Uterus (tissue), 4 donors: ENCODE measurements at places on chromosomes 3 and 15. TPM values are rescaled to one million over a fixed set of nuclear protein-coding genes. Genes with fewer than 3 reads are reported as not detected.

DNA sequence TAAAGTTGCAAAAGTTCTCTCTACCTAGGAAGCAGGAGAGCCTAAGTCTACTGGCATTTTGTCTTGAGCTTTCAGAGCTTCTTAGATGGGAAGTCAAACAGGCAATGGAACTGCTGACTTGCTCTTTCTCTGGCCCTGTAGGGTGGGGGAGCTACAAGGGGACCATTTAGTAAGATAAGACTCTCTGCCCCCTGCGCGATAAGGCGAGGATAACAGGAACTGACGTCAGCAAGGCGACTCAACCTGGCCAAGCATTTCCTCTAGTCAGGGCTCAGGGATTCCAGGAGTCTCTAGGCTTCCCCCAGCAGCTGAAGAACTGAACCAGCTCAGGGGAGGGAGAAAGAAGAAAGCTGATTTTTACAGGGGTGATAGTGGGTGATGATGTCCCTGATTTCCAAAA, 5.8 kb downstream of the RARB start:
- no peak overlapping the region for H3K4me3 ChIP-seq
- no peaks in the 10 kb centered on the region for H3K36me3 ChIP-seq
- H3K27ac ChIP-seq, result peak overlapping the region; percentile 95
- H3K27me3 ChIP-seq, result no peaks in the 10 kb centered on the region

DNA sequence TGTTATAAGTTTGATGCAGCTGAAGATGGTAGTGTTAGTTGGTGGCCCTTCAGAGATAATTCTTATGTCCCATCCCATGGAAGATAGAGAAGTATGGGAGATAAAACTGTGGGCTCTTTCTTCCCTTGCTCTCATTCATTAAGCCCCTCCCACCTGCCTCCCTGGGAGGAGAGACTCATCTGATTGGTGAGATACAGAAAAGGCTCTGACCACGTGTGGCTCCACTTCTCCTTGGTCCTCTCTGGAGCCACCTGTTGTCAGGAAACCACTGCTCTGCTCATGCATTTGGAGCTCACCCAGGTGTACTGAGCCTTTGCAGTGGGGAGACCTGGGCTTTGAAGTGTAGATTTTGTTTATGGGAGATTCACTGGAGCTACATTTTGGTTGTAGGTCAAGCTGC, 293.2 kb upstream of the RASGRP1 start:
- no peak overlapping the region for H3K4me3 ChIP-seq
- no peak for DNase-seq

Gene C3orf49
- not detected for total RNA-seq

DNA sequence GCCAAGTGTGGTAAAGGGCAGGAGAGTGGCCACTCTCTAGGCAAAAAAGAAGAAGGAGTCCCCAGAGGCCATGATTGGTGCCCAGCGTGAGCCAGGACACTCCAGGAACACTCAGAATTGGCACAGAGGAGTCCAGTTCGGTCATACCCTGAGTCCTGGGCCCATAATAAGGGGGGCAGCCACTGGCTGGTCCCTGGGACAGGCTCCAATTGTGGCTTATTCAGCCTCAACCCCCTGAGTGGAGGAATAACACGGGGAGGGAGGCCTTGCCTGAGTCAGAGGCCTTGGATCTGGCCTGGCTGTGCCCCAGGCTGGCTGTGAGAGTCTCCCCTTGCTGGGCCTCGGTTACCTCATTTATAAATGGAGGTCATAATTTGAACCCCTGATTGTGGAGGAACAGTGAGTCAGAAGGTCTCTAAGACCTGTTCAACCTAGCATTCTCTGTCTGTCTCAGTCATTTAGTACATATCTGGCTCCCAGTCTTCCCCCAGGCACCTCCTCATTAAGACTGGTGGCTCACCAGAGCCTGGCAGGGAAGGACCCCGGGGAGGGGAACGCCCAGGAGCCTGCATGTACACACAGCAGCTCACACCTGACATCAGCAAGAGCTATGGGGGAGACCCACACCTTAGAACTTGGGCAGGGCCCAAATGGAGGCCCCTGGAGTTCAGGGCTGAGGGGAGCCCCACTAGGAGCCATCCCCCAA, 95.9 kb upstream of the ATP2B2 start:
- H3K27ac ChIP-seq, result no peak overlapping the region
- no peaks in the 10 kb centered on the region for H3K4me1 ChIP-seq
- no peaks in the 10 kb centered on the region for H3K27me3 ChIP-seq
- H3K36me3 ChIP-seq, result no peaks in the 10 kb centered on the region

GRCh38 chr15:38503496-38503895, 49.6 kb downstream of the FAM98B start:
- H3K4me1 ChIP-seq, result no peaks in the 10 kb centered on the region
- no peak for DNase-seq
- H3K4me3 ChIP-seq, result no peak overlapping the region
- H3K36me3 ChIP-seq, result no peaks in the 10 kb centered on the region

Gene AHSG
- total RNA-seq, result not detected

GRCh38 chr3:16860234-16860633, 24.5 kb upstream of the PLCL2 start:
- no peak overlapping the region for H3K27ac ChIP-seq
- no peak overlapping the region for H3K4me3 ChIP-seq
- H3K27me3 ChIP-seq, result no peaks in the 10 kb centered on the region

- DNase-seq, result no peak
- no peaks in the 10 kb centered on the region for H3K4me1 ChIP-seq
- no peak overlapping the region for H3K4me3 ChIP-seq
- no peaks in the 10 kb centered on the region for H3K36me3 ChIP-seq
- H3K27me3 ChIP-seq, result no peaks in the 10 kb centered on the region
Measured at GRCh38 chr3:57917601-57918000, 90.6 kb upstream of the FLNB start.

Gene CLDN11
- total RNA-seq, result 73.2 TPM

GRCh38 chr15:95304947-95305400, 1025.5 kb upstream of the NR2F2 start:
- no peaks in the 10 kb centered on the region for H3K27me3 ChIP-seq
- peak overlapping the region; percentile 88 for H3K27ac ChIP-seq
- H3K4me3 ChIP-seq, result peak overlapping the region; percentile 4
- no peak for DNase-seq

- no peak overlapping the region for H3K4me3 ChIP-seq
- no peaks in the 10 kb centered on the region for H3K36me3 ChIP-seq
- DNase-seq, result no peak
- no peaks in the 10 kb centered on the region for H3K27me3 ChIP-seq
- H3K27ac ChIP-seq, result no peak overlapping the region
Measured at GRCh38 chr3:142902356-142902755, 13.5 kb upstream of the PCOLCE2 start.

- H3K4me1 ChIP-seq, result no peaks in the 10 kb centered on the region
- H3K27ac ChIP-seq, result no peak overlapping the region
- DNase-seq, result no peak
- no peak overlapping the region for H3K4me3 ChIP-seq
- no peaks in the 10 kb centered on the region for H3K36me3 ChIP-seq
Measured at GRCh38 chr3:187498211-187498724, 130.1 kb downstream of the RTP4 start.

Gene ELL3
- total RNA-seq, result 9.6 TPM

- DNase-seq, result no peak
- no peaks in the 10 kb centered on the region for H3K36me3 ChIP-seq
- no peaks in the 10 kb centered on the region for H3K4me1 ChIP-seq
- no peak overlapping the region for H3K27ac ChIP-seq
- no peak overlapping the region for H3K4me3 ChIP-seq
Measured at GRCh38 chr3:48852151-48852550, 4.5 kb upstream of the PRKAR2A start.

DNA sequence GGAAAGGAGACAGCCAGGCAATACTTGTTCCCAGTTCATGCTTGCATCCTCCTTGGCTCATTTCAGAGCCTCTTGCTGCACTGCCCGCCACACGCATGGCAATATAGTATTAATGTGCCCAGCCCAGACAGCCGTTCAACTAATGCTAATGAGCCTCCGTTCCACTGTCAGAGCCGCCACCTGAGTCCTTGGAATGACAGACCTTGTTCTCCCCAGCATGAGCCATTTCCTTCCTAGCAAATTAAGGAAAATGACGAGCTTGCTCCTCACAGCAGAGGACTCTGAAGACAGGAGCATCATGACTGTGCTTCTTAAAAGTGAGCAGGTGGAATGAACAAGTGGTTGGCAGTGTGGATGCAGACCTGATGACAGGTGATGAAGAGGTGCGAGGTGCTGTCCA, 10.8 kb upstream of the LRRC15 start:
- no peak overlapping the region for H3K4me3 ChIP-seq
- no peaks in the 10 kb centered on the region for H3K4me1 ChIP-seq
- no peaks in the 10 kb centered on the region for H3K27me3 ChIP-seq
- no peak overlapping the region for H3K27ac ChIP-seq

GRCh38 chr15:88849376-88850072, 45.8 kb downstream of the HAPLN3 start:
- no peaks in the 10 kb centered on the region for H3K27me3 ChIP-seq
- H3K4me3 ChIP-seq, result no peak overlapping the region
- DNase-seq, result no peak
- no peak overlapping the region for H3K27ac ChIP-seq
- H3K36me3 ChIP-seq, result no peaks in the 10 kb centered on the region
- H3K4me1 ChIP-seq, result no peaks in the 10 kb centered on the region

DNA sequence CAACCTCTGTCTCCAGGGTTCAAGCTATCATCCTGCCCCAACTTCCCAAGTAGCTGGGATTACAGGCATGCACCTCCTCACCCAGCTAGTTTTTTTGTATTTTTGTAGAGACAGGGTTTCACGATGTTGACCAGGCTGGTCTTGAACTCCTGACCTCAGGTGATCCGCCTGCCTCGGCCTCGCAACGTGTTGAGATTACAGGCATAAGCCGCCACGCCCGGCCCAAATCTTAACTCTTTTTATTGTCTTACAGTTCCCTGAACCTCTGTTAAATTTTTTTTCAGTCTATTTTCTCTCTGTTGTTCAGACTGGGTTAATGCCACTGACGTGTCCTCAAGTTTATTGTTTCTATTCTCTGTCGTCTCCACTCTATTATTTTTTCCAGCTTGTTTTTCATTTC, 115.8 kb upstream of the UBE3A start:
- H3K36me3 ChIP-seq, result no peaks in the 10 kb centered on the region
- no peak overlapping the region for H3K4me3 ChIP-seq
- no peaks in the 10 kb centered on the region for H3K27me3 ChIP-seq
- H3K4me1 ChIP-seq, result no peaks in the 10 kb centered on the region
- no peak for DNase-seq
- H3K27ac ChIP-seq, result no peak overlapping the region

- no peak overlapping the region for H3K4me3 ChIP-seq
- H3K27me3 ChIP-seq, result no peaks in the 10 kb centered on the region
- no peaks in the 10 kb centered on the region for H3K4me1 ChIP-seq
- H3K36me3 ChIP-seq, result no peaks in the 10 kb centered on the region
Measured at GRCh38 chr3:79125313-79125984, 642.3 kb downstream of the ROBO1 start.

DNA sequence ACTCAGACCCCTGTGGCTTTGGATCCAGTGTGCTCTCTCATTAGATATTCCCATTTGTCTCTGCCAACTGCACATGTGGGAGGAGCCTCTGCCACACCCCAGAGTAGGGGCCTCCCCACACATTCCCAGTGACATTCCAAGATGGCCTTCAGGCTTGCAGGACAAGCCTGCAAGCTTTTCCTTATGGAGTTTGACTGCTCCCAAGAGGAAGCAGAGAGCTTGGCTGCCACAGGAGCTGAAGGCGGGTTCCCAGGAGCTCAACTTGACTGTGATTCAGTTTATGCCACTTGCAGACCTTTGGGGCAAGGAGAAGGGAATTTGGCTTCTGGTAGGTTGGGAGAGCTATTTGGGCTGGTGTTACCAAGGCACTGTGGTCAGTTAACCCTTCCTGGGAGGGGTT, 22.5 kb upstream of the EPHB1 start:
- H3K27me3 ChIP-seq, result no peaks in the 10 kb centered on the region
- DNase-seq, result no peak
- H3K27ac ChIP-seq, result no peak overlapping the region
- H3K36me3 ChIP-seq, result no peaks in the 10 kb centered on the region
- H3K4me3 ChIP-seq, result no peak overlapping the region
- no peaks in the 10 kb centered on the region for H3K4me1 ChIP-seq

DNA sequence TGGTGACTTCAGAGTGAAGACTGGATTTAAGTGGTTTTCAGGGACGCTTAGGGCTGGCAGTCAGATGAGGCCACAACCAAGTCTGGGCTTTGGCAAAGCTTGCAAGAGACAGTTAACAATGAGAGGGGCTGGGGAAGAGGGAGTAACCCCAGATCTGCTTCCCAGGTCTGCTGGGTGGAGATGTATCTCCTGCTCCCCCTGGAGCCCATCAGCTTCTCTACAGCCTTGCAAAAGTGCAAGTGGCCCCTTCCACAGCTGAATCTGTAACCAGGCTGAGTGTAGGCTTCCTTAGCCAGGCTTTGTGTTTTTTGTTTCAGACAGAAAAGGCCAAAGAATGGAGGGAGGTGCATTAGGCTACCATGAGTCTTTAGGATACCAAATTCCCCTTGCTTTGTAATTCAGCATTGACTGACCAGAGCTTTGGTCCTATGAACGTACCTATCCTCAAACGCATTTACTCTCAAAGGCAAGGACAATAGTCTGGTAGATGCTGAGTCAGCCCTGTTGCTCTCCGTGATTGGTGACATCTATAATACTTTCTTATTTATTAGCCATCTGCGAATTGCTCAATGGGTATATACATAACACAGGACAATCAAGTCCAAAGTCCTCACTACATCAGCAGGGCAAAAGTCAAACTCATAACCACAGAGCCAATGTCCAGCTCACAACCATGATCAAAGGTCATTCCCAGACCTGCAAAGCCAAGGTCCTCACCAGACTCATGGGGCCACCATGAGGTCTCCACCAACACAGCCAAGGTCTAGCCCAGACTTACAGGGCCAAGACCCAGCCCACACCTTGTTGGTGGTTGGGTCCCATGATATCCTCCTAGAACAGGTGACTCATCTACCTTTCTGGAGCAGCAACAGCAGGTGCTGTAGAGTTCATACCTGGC, 17.1 kb downstream of the CCDC13 start:
- no peak overlapping the region for H3K27ac ChIP-seq
- peak; percentile 16 for DNase-seq
- H3K27me3 ChIP-seq, result no peaks in the 10 kb centered on the region
- H3K4me1 ChIP-seq, result no peaks in the 10 kb centered on the region
- no peak overlapping the region for H3K4me3 ChIP-seq

Gene ATP10A
- total RNA-seq, result 0.29 TPM

DNA sequence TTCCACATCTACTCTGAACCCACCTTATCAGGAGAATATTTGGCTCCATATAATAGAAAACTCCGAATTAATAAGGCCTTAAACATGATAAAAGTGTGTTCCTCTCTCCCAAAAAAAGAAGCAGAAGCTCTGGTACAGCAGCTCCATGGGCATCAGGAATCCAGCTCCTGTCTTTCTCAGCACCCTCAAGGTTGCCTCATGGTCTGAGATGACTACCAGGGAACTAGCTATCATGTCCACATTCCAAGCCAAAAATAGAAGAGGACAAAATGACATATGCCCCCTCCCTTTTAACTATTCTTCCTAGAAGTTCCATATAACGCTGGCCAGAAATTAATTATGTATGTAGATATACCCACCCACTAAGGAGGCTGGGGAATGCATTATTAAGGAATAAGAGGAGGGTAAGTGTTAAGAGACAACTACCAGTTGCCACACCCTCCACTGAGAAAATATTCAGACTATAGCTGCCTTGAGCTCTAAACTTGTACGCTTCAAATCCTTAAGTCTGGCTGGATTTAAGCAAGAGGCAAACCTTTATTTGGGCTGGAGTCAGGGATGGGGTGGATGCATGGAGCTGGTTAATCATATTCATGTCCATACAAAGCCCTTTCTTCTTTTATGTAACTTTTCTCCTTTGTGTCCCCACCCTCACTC, 35.8 kb upstream of the CTDSPL start:
- DNase-seq, result no peak
- no peak overlapping the region for H3K4me3 ChIP-seq
- H3K27me3 ChIP-seq, result no peaks in the 10 kb centered on the region
- H3K27ac ChIP-seq, result no peak overlapping the region

- no peaks in the 10 kb centered on the region for H3K27me3 ChIP-seq
- H3K36me3 ChIP-seq, result no peaks in the 10 kb centered on the region
- no peak for DNase-seq
- H3K4me3 ChIP-seq, result no peak overlapping the region
- no peak overlapping the region for H3K27ac ChIP-seq
Measured at GRCh38 chr3:120693439-120694171, 11.6 kb upstream of the HGD start.
